Skin of body (tissue), 3 donors: ENCODE measurements at places on chromosomes 1 and 21. TPM values are rescaled to one million over a fixed set of nuclear protein-coding genes. Genes with fewer than 3 reads are reported as not detected.

S100A12 gene
- total RNA-seq, result 63.8 TPM

TSSK3 gene
- total RNA-seq, result 0.89 TPM

DNA sequence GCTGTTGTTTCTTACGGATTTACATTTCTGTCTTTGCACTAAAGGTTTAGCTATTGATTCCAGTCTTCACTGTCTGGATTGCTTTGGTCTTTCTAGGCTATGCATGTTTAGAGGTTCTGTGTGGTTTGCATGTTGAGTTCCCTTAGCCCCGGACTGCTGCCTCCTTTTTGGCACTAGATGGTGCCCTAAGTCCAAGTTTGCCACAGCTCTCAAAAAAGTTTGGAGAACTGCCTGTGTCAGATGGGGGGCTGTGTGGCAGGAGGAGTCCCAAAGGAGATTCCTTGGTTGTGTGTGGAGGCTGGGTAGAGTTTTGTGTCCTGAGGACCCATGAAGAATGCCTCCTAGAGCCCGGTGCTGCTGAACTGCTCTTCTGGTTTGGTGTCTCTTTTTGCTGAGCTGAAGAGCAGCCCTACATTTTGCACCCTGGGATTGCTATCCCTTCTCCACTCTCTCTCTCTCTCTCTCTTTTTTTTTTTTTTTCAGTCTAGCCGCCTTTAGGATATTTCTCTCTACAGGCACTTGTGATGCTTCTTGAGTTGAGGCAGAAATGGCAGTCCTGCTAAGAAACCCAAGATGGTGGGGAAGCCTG, 74.4 kb downstream of the PTGS2 start:
- DNase-seq, result peak; percentile 4

CCDC30 gene
- total RNA-seq, result 1.8 TPM

GRCh38 chr1:71350805-71351204, 270.0 kb upstream of the ZRANB2 start:
- no peak for DNase-seq

DNA sequence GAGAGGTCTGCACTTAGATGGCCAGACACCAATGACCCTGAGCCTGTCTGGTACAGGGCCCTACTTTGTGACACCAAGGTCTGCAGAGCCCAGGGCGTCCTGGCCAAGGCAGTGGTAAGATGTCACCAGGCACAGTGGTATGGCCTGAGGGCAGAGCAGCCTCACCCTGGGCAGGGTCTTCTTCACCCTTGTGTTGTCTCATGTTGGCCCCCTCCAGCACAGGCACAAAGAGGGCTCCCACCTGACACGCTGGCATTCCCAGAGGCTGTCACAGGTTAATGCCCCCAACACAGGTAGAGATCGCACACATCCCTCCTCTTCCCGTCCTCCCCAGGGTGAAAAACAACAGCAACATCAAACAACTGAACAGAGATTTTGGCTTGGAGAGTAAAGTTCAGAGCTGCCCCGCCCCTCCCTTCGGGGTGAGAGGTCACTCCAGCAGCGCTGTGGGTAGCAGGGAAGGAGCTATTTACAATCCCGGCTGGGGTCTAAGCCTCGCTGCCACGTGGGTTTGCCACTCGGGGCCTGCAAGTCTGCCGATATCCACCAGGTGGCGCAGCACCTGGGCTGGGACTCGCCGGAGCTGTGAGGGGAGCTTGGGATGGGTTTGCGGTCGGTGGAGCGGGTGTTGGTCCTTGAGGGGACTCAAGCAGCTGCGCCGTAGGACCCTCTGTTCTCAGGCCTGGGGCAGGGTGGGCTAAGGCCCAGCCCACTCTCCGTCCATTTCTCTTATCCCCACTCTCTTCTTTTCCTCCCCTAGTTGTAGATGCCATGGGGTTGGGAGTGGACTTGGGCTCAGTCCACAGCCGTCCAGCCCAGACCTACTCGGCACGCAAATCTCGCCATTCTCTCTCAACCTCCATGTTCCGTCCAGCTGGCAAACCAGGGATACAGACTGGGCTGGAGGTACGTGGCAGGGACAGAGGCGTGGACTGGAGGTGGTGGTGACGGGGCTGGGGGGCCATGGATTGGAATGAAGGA, 12.7 kb downstream of the EFNA3 start:
- peak; percentile 43 for DNase-seq

- DNase-seq, result no peak
Observed at GRCh38 chr1:213826891-213827290, 160.9 kb upstream of the PROX1 start.

GBP3 gene
- total RNA-seq, result 7.2 TPM

DNA sequence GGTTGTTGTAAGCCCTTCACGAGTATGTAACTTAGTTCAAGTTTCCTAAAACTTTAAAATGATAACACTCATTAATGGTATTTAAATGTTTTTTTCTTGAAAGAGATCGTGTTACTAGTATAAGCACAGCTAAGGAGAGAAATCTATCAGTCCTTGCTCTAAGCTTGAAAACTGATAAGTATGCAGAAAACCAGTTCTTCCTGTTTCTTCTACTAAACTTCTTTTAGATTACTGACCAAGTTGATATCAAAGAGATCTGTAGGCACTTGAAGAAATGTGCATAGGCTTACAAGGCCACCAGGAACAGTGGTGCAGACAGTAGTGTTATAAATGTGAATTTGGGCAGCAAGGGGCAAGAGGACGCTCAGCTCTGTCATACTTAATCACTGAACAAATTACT, 3.9 kb downstream of the EFCAB14 start:
- no peak for DNase-seq

TFAP2E gene
- 0.59 TPM for total RNA-seq

DNA sequence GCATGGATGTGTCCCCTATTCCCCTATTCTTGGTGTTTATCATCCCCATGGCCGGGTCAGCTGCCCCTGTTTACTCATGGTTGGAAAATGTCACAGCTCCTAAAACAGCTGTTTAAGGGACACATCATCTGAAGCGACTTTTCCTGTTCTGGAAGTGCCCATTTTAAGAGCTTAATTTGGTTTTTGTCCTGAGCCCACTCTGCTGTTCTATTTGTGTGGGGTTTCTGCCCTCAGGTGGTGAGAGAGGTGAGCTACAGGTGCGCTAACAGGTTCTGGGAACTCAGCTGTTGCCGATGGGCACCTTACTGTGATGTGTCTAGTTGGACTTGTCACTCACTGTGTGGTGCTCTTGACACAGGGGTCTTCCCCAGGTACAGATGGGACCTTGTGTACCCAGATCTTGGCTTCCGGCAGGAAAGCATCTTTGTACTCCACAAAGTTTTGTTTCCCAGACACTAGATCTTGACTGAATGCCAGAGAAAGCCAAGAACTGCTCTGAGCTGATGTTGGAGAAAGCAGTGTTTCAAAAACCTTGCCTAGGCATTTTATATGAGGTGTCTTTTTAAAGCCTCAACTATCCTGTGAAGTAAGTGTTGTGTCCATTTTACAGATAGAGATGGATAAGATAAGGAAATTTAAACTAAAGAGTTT, 59.0 kb upstream of the CD1D start:
- DNase-seq, result no peak

LMX1A gene
- 1.1 TPM for total RNA-seq

DNA sequence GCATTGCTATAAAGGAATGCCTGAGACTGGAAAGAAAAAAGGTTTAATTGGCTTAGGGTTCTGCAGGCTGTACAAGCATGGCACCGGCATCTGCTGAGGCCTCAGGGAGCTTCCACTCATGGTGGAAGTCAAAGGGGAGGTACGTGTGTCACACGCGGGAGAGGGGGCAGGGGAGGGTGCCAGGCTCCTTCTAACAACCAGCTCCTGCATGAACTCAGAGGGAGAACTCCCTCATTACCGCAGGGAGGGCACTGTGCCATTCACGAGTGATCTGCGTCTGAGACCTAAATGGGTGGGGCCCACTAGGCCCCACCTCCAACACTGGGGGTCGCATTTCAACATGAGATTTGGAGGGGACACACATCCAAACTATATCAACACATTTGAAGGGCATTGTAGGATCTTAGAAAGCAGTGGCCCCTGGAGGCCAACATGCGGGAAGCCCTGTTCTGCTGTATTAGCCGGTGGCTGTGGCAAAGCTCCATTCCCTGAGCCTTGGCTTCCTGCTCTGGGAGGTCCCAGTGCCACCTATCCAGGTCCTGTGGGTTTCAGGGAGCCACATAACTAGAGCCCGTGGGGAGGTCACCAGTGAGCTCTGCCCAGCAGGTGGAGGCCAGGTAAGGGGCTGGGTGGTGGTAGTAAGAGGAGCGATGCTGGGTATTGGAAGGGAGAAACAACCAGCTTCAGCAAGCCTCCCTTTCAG, 10.0 kb downstream of the WNT3A start:
- no peak for DNase-seq

GRCh38 chr1:65355031-65355712, 45.8 kb downstream of the DNAJC6 start:
- DNase-seq, result no peak

RGS13 gene
- 0.79 TPM for total RNA-seq

DNA sequence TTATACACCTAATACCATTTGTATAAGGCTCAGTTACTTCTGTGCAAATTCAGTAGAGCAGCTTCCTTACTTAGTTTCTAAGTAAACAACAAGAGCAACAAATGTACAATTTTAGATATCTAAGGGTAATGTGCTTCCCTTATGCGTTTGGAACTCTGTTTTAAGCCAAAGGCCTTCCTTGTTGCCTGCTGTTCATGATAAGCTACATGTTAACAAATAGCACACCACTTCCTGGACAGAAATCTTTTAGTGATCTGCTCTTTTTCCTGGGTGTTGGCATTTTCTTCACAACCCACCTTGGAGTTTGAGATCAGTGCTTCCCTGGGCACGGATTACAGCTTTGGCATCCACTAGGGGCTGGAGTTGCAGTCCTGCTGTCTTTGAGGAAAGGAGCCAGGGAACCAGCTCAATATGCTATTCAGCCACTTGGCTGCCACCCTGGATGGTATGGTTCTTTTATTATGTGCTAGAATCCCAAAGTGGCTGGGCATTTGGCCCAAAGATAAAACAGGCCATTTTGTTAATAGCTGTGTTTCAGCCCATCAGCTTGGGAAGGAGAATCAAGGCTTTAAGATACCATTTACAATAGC, 55.6 kb upstream of the ADAR start:
- no peak for DNase-seq

AK5 gene
- total RNA-seq, result 6.4 TPM

- DNase-seq, result no peak
Observed at GRCh38 chr1:189805735-189806134, 671.9 kb downstream of the BRINP3 start.

ANGPTL3 gene
- total RNA-seq, result not detected

PDIK1L gene
- 11.3 TPM for total RNA-seq

- DNase-seq, result no peak
Observed at GRCh38 chr1:236345728-236346127, 48.4 kb upstream of the EDARADD start.

- DNase-seq, result no peak
Observed at GRCh38 chr21:21439761-21440160, 441.6 kb downstream of the NCAM2 start.

- no peak for DNase-seq
Observed at GRCh38 chr1:157104598-157105293, 5.1 kb upstream of the ETV3L start.

SPRR2G gene
- total RNA-seq, result 13.6 TPM
